ENCODE measurements at places on chromosomes 7 and 10.

- DNase-seq = no peak
These were observed 47.2 kb downstream of the DNAJC12 start for GRCh38 chr10:67790534-67791408.

GRCh38 chr7:134896073-134896472, 90.2 kb upstream of the AGBL3 start:
- no peak for DNase-seq

GRCh38 chr10:34135515-34135914, 679.6 kb downstream of the PARD3 start:
- no peak for DNase-seq

GRCh38 chr10:89633484-89633883, 11.6 kb downstream of the PANK1 start:
- DNase-seq = no peak

- no peak for DNase-seq
These were observed 35.4 kb downstream of the JMJD1C start for GRCh38 chr10:63430091-63430998.

DNA sequence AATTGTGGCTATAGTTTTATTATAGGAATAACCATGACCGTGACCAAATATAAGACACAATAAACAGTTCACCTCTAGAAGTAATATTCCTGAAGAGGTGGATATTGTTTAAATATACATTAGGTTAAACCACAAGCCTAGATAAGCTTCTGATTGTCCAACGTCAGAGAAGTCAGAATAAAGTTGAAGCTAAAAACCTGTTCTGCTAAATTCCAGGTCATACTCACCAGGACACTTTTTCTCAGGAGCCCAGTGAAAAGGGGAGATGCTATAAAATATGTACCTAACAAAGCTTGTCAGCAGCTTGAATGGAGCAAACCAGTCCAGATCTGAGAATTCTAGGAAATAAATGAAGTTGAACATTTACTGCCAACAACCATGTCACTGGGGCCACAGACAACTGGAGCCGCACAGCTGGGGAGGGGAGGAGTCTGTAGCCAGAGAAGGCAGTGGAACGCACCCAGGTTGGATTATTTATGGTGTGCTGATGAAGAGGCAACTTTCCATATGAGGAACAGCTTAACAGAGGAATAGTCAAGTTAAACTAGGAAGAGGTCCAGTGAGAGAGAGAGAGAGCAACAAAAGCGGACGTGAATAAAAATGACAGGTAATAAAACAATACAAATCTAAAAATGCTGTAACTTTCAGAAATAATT, 191.1 kb downstream of the ZNF438 start:
- no peak for DNase-seq

DNA sequence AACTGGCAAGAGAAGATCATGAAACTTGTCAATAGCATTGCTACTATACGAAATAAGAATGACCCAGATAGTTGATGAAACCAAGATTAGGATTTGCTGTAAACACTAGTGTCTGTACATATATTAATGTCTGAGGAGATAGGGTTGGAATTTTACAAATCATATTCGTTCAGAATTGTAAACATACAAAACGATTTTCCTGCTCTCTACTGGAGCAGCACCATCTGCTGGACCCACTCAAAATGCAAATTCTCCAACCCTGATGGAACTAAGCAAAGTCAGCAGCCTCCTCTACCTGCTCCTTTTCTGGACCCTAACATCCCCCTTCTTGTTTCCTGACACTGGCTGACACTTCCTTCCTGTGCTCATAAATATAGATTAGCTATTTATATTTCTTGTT, 29.4 kb upstream of the SGMS1 start:
- DNase-seq = peak; percentile 14

DNA sequence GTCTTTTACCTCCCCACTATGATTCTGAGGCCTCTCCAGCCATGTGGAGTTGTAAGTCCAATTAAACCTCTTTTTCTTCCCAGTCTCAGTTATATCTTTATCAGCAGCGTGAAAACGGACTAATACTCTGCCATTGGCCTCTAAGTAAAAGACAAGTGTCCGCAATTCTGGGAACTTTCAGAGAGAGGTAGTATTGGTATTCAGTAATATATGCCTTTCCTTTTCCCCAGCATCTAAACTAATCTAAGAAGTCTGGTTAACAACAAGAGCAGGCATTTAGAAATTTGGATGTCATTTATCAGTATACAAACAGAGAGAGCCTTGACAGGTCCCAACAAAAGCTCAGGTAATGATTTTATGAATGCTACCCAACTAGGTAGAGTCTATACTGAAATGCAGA, 95.2 kb downstream of the ATE1 start:
- DNase-seq = no peak

- DNase-seq = no peak
These were observed 45.9 kb upstream of the WDR11 start for GRCh38 chr10:120805014-120805812.

- no peak for DNase-seq
These were observed 12.6 kb downstream of the TBATA start for GRCh38 chr10:70772627-70773026.

DNA sequence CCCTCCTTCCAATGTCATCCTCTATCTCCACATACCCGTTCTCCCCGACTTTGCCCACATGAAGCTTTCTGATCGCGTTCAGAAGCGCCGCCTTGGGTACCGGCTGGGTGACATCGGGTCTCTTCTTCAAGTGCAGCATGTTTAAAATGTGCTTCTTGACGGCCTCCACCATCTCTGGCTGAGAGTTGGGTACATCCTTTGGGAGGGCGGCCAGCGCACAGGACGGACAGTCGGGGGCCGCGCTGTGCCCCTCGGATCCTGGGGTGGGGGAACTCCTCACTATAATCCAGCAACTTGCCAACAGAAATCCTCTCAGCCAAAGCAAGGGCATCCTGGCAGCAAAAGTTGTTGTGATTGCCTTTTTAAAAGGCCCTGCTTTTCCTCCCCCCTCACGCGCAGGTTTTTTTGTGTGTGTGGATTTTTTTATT, 2.8 kb downstream of the INHBA start:
- DNase-seq = no peak

GRCh38 chr10:43856299-43856698, 207.6 kb upstream of the ZNF32 start:
- no peak for DNase-seq

DNA sequence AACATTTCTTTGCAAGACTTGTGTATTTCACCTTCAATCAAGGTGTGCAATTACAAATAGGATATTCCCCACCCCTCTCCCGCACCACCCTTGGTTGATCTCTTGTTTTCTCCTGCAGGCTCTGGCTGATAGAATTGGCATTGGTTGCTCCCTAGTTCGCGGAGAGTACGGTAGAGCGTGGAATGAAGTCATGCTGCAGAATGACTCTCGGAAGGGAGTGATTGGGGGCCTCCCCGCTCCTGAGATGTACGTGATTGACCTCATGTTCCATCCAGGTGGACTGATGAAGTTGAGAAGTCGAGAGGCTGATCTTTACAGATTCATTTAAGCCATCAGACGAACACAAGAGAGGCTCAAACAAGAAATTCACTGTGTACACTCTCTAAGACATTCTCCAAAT, 58.2 kb upstream of the MSRB2 start:
- no peak for DNase-seq

- peak; percentile 29 for DNase-seq
These were observed 135.0 kb downstream of the ACTR3B start for GRCh38 chr7:152894295-152895170.

DNA sequence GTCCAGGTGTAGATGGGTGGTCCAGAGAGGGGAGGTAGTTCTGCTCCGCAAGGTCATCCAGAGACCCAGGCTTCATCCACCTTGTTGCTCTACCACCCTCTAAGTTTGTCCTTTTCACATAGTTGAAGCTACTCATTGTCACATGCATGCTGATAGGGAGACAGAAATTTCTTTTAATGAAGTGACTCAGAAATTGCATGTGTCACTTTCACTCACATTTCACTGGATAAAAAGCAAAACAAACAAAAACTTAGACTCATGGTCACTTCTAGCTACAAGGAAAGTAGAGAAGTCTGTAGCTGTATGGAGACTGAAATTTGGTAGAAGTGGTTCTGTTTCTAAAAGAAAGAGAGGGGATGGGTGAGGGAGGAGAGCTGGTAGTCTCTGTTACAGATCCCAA, 161.9 kb downstream of the SORCS3 start:
- DNase-seq = no peak

DNA sequence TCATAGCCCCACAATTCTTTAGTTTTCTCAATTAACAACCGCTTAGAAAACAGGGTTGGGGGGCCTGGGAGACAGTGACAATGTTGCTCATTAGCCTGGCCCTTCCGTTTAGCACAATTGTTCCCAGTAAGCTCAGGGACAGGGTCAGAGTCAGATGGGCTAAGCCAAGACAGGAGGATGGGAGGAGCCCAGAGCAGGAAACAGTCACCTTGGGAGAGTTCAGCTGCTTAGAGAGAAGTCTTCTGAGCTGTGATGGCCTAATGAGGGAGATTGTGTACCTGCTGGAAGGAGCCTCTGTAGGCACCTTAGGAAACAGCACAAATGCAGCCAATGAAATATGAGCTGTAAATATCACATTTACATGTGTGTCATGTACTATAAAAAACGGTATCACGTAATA, 35.9 kb downstream of the SVOPL start:
- DNase-seq = no peak

DNA sequence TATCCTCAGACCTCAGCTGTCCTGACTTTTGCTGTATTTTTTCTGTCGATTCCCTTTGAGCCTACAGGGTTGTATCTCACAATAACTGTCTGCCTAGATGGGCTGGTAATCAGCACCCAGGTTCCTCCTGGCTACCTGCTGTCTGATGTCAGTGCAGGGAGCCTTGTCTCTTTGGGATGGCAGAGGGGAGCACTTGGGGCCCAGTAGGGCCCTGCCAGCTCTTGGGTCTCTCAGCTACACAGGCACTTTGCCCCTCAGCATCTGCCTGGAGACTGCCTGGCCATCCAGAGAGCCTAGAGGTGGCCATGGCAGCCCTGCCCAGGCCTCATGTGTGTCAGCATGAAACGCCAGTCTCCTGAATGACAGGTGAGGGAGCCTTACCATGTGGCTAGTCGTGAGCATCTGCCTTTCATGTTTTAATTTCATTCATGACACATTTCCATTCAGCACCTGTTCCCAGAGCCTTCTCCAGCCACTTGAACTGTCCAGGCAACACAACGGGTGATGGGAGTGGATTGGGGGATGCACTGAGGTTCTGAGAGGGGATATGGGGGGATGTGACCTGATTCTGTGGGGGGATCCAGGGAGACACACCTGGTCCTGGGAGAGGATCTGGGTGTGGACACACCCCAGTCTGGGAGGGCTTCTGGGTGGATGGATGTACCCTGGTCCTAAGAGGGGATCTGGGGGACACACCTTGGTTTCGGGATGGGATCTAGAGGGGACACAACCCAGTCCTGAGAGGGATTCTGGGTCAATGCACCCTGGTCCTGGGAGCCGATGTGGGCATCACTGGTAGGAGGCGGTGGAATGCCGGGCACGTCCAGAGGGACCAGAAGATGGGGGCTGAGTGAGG, 21.9 kb downstream of the ADCY1 start:
- DNase-seq = no peak

DNA sequence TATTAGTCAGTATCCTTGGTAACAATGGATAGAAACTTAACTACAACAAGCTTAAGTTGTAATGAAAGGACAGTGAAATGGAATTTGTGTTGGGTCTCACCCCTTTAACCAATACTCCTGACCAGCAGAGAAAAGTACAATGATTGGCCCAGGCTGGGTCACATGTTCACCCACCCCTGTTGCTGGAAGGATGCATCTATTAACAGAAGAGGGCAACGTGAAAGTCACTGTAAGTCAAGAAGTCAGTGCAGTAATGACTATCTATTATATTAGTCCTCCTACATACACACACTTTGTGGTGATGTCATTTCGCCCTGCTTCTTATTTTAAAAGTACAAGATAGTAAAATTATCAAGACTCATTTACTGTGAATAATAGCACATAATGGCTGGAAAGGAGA, 16.2 kb downstream of the PNLIPRP2 start:
- no peak for DNase-seq

GRCh38 chr7:101605611-101606497, 23.2 kb downstream of the MYL10 start:
- no peak for DNase-seq

GRCh38 chr10:30581779-30582380, 47.7 kb downstream of the LYZL2 start:
- DNase-seq = peak; percentile 31

DNA sequence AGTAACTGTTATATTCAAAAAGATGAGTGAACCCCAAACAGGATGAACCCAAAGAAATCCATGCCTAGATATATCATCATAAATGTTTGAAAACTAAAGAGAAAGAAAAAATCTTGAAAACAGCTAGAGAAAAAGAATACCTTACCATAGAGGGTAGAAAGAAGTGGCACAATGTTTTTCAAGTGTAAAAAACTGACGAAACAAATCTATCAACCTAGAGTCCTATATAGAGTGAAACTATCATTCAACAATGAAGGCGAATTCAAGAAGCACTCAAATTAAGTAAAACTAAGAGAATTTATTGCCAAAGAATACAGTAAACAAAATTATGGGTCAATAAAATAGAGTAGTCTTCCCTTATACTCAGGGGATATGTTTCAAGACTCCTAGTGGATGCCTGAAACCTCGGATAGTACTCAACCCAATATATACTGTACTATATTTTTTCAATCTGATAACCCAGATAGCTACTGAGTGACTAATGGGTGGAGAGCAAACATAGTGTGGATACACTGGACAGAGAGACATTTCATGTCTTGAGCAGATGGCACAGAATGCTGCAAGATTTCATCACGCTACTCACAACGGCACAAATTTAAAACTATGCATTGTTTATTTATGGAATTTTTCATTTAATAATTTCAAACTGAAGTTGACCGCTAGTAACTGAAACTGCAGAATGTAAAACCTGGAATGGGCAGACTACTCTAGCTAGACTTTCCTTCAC, 52.6 kb upstream of the TMEM106B start:
- no peak for DNase-seq

- no peak for DNase-seq
These were observed 82.4 kb downstream of the CREM start for GRCh38 chr10:35208949-35209613.

GRCh38 chr10:71432101-71432905, 35.6 kb downstream of the CDH23 start:
- DNase-seq = no peak

- DNase-seq = no peak
These were observed 537 bp upstream of the MRPS24 start for GRCh38 chr7:43869867-43870240.

DNA sequence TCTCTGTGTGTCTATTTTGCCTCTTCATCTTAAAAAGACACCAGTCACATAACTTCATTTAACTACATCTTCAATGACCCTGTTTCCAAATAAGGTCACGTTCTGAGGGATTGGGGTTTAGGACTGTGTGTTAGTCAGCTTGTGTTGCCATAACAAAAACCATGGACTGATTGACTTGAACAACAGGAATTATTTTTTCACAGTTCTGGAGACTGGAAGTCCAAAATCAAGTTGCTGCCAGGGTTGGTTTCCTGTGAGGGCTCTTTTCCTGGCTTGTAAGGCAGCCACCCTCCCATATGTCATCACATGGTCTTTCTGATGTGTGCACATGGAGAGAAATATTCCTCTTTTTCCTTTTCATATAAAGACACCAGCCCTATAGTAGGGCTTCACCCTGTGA, 55.3 kb downstream of the REEP3 start:
- no peak for DNase-seq

GRCh38 chr7:72152161-72153131, 259.7 kb downstream of the CALN1 start:
- DNase-seq = no peak

Data from NCI-H1092 treated with DMSO at 0.1 percent for 48 hours (cell line).